ENCODE measurements at places on chromosomes 16 and 17. TPM values are rescaled to one million over a fixed set of nuclear protein-coding genes. Genes with fewer than 3 reads are reported as not detected.

DNA sequence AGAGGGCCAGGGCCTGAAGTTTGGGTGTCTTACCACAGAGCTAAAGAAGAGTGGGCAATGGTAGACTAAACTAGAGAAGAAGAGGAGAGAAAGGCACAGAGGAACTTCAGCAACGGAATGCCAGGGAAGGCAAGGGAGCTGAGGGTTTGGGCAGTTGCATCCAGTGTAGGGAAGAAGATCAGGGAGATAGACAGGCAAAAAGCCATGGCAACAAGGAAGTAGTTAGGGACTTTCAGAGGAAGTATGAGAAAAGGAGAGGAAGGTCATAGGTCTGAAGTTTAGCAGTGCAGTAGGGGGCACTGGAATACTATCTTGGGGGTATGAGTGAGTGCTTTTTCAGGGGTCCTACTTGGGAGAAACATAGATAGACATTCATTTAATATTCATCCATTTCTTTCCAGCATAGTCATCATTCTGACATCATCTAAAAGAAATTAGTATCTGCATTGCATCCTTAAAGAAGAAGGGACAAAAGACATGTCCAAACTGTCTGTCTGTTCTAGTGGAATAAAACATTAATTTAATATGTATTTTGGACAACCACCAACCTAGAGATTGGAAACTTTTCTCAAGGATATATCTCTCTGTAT lies 2.2 kb upstream of the NF1 start:
- peaks cover 30% of the 10 kb centered on the region for H3K4me1 ChIP-seq
- DNase-seq: no peak
- H3K27me3 ChIP-seq: peaks cover 3% of the 10 kb centered on the region
- peak overlapping the region; percentile 64 for H3K27ac ChIP-seq

- no peak overlapping the region for H3K27ac ChIP-seq
- no peak for DNase-seq
- no peaks in the 10 kb centered on the region for H3K36me3 ChIP-seq
These were observed 751.8 kb downstream of the CDH11 start for GRCh38 chr16:64370112-64370511.

GRCh38 chr16:4924593-4925292 lies 12.2 kb downstream of the PPL start:
- H3K36me3 ChIP-seq: peaks cover 9% of the 10 kb centered on the region
- DNase-seq: no peak
- peaks cover 35% of the 10 kb centered on the region for H3K27me3 ChIP-seq
- H3K4me1 ChIP-seq: no peaks in the 10 kb centered on the region

GRCh38 chr16:3101841-3102470 lies 2.9 kb upstream of the ZSCAN10 start:
- H3K27me3 ChIP-seq: peaks cover 18% of the 10 kb centered on the region
- peak overlapping the region; percentile 52 for H3K4me3 ChIP-seq
- peaks cover 30% of the 10 kb centered on the region for H3K4me1 ChIP-seq
- DNase-seq: no peak

DNA sequence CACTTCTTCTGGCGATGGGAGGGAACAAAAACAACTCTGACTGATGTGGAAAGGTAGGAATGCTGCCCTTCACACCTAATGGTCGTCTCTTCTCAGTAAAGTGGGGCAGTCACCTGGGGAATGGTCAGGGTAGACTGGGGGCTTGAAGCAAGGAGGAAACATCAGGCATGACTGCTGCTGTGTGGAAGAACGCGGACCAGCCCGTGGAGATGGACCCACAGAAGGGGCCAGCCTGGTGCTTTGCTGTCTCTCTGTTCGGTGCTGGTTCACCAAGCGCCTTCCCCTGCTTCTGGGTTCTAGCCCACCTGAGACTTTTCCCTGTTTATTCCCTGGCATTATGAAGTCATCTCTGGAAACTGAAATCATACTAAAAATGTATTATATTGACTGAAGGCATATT lies 96.2 kb upstream of the DNAH17 start:
- H3K27me3 ChIP-seq: peaks cover 6% of the 10 kb centered on the region
- H3K27ac ChIP-seq: no peak overlapping the region
- no peak for DNase-seq

- no peaks in the 10 kb centered on the region for H3K27me3 ChIP-seq
- H3K36me3 ChIP-seq: peaks cover 5% of the 10 kb centered on the region
- H3K4me1 ChIP-seq: peaks cover 36% of the 10 kb centered on the region
- H3K27ac ChIP-seq: peak overlapping the region; percentile 83
- H3K4me3 ChIP-seq: no peak overlapping the region
- peak; percentile 93 for DNase-seq
These were observed 24.4 kb upstream of the GPT2 start for GRCh38 chr16:46859719-46860152.

DNA sequence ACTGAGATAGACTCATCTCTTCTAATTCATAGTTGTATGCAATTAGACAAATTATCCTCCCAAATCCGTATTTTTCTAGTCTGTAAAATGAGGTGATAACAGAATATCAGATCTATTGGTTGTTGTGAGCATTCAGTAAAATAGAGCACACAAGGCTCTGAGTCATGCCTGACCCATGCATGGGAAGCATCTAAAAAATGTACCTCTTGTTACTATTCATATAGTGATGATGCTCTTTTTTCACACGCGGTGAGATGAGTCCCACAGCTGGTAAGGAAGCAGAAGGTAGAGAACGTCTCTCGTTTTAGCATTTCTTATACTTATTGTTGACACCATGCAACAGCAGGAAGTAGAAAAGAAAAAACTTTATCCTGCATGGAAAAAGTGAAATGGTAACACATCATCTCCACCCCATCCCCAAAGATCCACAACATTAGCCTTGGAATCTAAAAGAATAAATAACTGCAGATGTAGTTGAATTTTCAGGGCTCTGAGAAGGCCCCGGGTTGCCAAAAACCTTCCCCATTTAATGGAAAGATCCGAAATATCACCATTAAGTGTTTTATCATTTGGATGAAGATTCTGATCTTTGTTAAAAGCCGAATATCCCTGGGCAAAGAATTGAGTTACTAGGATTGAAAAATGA lies 215.6 kb downstream of the TMEM114 start:
- no peak overlapping the region for H3K27ac ChIP-seq
- no peaks in the 10 kb centered on the region for H3K4me1 ChIP-seq
- no peaks in the 10 kb centered on the region for H3K27me3 ChIP-seq
- no peak overlapping the region for H3K4me3 ChIP-seq
- DNase-seq: no peak

DNA sequence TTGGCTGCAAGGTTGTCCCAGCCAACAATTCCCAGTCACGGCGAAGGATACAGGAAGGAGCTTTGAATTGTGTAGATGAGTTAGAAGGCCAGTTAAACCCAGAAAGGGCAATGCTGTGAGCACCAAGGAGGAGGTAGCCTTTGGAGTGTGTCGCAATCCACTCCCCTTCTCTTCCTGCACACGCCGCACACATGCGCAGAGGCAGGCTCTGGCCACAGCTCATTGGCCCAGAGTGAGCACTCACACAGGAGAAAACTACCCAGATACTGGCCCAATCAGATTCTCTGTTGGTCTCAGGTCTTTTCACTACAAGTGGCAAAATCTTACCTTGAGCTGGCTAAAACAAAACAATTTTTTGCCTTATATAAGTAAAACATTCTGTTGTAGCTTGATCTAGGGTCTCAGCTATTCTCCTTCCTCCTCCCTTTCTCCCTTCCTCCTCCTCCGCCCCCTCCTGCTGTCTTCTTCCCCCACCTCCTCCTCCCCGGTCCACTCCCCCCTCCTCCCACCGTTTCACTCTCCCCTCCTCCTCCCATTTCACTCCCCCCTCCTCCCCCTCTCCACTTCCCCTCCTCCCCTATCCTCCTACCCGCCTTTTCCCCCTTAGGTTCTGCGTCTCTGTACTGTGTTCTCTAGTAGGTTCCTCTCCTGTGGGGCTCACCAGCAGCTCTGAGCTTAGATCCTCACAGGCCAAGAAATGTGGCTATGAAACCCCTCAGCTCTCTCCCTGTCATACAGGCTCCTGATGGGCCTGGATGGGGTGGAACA lies 344.9 kb downstream of the CPPED1 start:
- H3K4me1 ChIP-seq: peaks cover 25% of the 10 kb centered on the region
- no peak overlapping the region for H3K4me3 ChIP-seq
- H3K36me3 ChIP-seq: no peaks in the 10 kb centered on the region
- no peak overlapping the region for H3K27ac ChIP-seq
- H3K27me3 ChIP-seq: no peaks in the 10 kb centered on the region

DNA sequence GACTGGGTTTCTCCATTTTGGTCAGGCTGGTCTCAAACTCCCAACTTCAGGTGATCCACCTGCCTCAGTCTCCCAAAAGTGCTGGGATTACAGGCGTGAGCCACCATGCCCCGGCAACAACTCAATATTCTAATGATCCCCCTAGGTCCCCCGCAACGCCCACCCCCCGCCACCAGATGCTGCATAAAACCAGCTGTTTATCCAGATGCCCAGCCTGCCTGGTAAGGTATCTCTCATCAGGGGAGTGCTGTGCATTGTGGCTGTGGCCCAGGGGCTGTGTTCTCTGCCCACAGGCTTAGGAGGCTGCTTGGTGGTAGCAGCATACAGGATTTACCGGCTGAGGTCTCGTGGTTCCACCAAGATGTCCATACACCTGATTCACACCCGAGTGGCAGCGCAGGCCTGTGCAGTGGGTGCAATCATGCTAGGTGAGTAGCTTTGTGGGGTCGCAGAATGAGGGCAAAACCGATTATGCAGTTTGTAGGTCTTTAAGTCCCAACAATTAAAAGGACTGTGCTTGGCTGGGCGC lies 1.3 kb downstream of the HIGD1B start:
- H3K27me3 ChIP-seq: peaks cover 4% of the 10 kb centered on the region
- H3K4me1 ChIP-seq: peaks cover 9% of the 10 kb centered on the region
- DNase-seq: no peak
- no peak overlapping the region for H3K4me3 ChIP-seq

DNA sequence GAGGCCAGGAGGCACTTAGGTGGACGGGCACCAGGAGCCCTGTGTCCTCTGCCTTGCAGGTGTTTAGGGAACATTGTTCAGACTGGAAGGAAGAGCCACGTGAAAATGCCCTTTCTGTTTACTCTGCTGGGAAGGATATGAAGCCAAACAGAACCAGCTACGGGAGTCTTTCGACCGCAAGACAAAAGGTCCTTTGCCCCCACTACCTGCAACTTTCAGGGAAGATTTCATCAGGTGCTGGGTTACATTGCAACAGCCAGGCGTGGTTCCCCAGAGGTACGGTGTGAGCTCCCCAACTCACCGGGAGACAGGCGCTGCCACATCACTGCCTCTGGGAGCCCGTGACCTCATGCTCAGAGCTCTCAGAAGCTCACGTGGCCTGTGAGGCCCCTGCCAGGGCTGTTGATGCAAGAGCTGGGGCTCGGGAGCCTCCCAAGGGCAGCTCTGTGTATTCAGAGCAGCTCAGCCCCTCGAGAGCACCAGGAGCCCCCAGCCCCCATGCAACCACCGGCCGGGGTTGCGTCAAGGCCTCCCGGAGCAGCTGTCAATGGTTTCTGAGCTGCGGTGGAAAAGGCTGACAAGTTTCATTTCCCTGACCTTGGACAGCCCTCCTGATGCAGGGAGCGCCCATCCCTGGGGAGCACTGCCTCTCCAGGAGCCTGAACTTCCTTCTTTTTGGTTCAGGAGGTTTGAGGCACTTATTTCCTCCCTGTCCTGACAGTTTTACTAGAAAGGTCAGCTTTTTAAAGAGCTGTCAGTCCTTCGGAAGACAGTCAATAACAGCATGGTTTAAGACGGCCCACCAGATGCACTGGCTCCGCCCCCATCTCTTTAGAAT lies 42.1 kb downstream of the TBC1D16 start:
- peaks cover 21% of the 10 kb centered on the region for H3K4me1 ChIP-seq
- H3K27ac ChIP-seq: peak overlapping the region; percentile 85
- no peaks in the 10 kb centered on the region for H3K27me3 ChIP-seq

GRCh38 chr17:4951486-4951885 lies 567 bp downstream of the ENO3 start:
- DNase-seq: no peak
- peaks cover 7% of the 10 kb centered on the region for H3K27me3 ChIP-seq
- H3K27ac ChIP-seq: peak overlapping the region; percentile 90

GRCh38 chr17:70169709-70170597 lies 621 bp downstream of the KCNJ2 start:
- H3K4me1 ChIP-seq: peaks cover 30% of the 10 kb centered on the region
- peaks cover 15% of the 10 kb centered on the region for H3K27me3 ChIP-seq
- no peak overlapping the region for H3K27ac ChIP-seq
- DNase-seq: no peak
- peak overlapping the region; percentile 80 for H3K4me3 ChIP-seq

GRCh38 chr17:70187383-70187782 lies 18.1 kb downstream of the KCNJ2 start:
- H3K4me1 ChIP-seq: peaks cover 10% of the 10 kb centered on the region
- no peaks in the 10 kb centered on the region for H3K36me3 ChIP-seq
- H3K27ac ChIP-seq: no peak overlapping the region
- no peaks in the 10 kb centered on the region for H3K27me3 ChIP-seq
- H3K4me3 ChIP-seq: no peak overlapping the region
- no peak for DNase-seq

- H3K27ac ChIP-seq: peak overlapping the region; percentile 73
- H3K36me3 ChIP-seq: peaks cover 20% of the 10 kb centered on the region
- peaks cover 60% of the 10 kb centered on the region for H3K4me1 ChIP-seq
- no peaks in the 10 kb centered on the region for H3K27me3 ChIP-seq
These were observed 7.6 kb downstream of the ALKBH5 start for GRCh38 chr17:18191236-18191667.

DNA sequence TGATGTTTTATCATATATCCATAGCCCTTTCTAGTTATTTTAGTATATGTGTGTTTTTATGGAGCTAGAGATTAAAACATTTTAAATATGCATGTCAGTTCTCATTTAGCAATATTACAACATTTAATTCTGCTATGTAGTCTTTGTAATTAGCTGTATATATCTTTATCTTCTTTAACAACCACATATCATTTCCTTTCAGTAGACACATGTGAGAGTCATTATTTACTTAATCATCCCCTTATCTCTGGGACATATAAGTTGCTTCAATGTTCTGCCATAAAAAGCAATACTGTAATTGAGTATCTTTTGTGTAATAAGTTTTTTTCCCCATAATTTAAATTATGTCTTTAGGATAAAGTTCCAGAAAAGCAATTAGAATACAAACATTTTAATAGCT lies 52.0 kb upstream of the CLEC3A start:
- H3K27me3 ChIP-seq: no peaks in the 10 kb centered on the region
- H3K27ac ChIP-seq: no peak overlapping the region
- no peak overlapping the region for H3K4me3 ChIP-seq
- H3K36me3 ChIP-seq: 0 out of 2 replicates have a peak, but pooled peaks cover 4% of the 10 kb centered on the region

The NOXO1 gene
- total RNA-seq: not detected

The KRTAP4-3 gene
- total RNA-seq: not detected

The DYNC1LI2 gene
- 101 TPM for total RNA-seq

The OR1A1 gene
- total RNA-seq: not detected

The TEX14 gene
- total RNA-seq: not detected

The CD300A gene
- not detected for total RNA-seq

The KRT12 gene
- not detected for total RNA-seq

The CRYBA1 gene
- total RNA-seq: not detected

Data from HFFc6 (cell line).